ENCODE measurements at places on chromosomes 11 and 22.

- no peak for DNase-seq
Measured at GRCh38 chr11:82959987-82960778, 58.6 kb downstream of the DDIAS start.

DNA sequence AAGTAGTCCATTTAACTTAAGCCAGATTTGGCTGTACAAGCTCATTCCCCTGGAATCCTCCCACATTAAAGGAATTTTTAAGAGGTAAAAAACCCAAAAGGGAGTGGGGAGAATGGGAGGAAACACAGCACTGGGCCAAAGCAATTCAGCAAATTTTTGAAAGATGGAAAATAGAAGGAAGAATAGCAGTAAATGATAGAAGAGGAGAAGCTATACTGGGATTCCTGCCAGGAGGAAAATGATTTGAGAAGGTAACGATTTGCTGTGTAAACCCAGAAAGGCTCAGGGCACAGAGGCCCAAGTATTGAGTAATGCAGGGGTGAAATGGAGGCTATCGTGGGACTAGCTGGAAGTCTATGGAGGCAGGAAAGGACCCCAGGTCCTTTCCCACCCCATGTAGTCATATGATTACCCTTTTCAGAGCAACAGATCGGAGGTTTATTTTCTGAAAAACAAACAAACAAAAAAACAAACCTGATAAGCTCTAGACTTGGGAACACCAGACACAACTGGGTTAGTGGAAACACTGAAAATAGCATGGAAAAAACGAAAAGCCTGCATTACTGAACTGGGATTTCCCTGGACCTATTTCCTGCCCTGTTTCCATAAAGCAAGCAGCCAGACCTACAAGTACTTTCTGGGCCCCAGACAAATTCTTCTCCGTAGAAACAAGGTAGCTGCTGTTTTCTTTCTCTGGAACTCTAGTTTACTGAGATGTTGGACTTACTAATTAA lies 140.0 kb downstream of the SWAP70 start:
- DNase-seq: no peak

DNA sequence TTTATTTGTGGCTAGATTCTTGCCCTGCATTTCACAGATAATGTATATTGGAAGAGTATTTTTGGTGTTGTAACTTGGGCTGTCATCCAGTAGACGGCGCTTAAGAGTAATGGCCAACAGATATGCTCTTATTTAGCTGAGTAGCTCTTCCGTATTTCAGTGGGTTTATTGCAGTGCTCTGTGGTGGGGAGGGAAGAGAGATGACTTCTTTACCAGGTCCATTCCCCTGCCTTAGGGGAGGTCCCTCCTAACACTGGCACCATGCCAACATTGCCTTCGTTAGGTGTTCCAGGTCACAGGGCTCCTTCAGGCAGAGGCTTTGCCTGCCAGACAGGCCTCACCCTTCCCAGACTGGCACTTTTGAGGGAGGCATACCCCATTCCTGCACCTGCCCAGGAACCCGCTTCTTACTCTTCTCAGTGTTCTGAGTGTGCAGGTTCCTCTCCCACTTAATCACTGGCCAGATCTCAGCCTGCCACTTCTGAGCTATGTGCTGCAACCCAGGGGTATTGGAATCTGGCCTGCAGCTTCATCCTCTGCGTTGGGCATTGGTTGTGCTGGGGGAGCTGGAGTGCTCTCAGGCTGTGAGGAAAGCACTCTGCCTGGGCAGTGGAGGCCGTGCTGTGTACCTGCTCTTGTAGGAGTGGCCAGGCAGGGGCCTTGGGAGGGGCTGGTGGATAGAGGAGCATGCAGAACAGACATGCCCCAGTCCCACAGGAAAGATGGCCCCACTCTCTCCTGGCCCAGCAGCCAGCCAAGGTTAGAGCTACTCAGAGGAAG lies 29.4 kb upstream of the SLN start:
- DNase-seq: no peak

GRCh38 chr11:129592191-129592590 lies 216.5 kb downstream of the BARX2 start:
- DNase-seq: no peak

DNA sequence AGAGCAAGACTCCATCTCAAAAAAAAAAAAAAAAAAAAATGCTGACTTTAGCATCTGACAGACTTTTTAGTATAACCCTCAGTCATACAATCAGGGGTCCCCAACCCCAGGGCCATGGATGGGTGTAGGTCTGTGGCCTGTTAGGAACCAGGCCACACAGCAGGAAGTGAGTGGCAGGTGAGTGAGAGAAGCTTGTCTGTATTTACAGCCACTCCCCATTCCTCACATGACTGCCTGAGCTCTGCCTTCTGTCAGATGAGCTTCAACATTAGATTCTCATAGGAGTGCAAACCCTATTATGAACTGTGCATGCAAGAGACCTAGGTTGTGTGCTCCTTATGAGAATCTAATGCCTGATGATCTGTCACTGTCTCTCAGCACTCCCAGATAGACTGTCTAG lies 3.3 kb downstream of the FAM227A start:
- no peak for DNase-seq

GRCh38 chr22:22933100-22933806 lies 45.6 kb downstream of the IGLL5 start:
- DNase-seq: no peak

- DNase-seq: no peak
Measured at GRCh38 chr11:129257512-129257911, 65.4 kb upstream of the ARHGAP32 start.

- no peak for DNase-seq
Measured at GRCh38 chr11:416757-417621, 2.2 kb upstream of the SIGIRR start.

- DNase-seq: no peak
Measured at GRCh38 chr11:76265771-76266241, 59.5 kb upstream of the WNT11 start.

DNA sequence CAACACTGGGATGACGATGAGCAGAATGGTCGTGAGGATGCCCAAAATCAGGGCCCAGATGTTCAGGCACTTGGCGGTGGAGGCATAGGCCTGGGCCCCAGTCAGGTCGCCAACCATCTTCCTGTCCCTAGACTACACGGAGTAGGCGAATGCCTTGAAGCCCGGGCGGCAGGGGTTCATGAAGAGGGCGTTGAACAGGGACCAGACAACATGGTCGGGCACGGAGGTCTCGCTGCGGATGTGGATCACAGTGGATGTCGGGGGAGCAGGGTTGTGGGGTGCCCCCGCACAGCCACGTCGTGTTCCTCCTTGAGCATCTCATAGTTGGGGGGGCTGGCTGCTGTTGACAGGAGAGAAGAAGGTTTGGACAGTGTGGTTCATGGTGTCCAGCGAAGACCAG lies 9.5 kb downstream of the MYEOV start:
- no peak for DNase-seq

GRCh38 chr11:1153951-1154493 lies 3.7 kb upstream of the MUC5AC start:
- DNase-seq: peak; percentile 94

Data from GM04504 (cell line).